ENCODE measurements at places on chromosomes 5 and 9. TPM values are rescaled to one million over a fixed set of nuclear protein-coding genes. Genes with fewer than 3 reads are reported as not detected.

DNA sequence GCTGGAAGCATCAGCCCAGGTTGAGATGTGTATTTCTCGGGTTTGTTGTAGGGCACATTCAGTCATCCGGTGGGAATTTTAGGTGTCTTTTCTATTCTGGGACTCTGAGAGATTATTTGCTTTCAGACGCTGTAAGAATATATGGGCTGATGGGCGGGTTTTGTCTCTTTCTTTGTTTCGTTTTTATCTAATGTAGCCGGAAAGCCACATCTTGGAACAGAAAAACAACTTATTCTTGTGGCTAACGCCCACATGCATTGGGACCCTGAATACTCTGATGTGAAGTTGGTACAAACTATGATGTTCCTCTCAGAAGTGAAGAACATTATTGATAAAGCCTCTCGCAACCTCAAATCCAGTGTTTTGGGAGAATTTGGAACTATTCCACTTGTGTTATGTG is 22.4 kb downstream of the SCGB3A1 start:
- no peak for DNase-seq

DNA sequence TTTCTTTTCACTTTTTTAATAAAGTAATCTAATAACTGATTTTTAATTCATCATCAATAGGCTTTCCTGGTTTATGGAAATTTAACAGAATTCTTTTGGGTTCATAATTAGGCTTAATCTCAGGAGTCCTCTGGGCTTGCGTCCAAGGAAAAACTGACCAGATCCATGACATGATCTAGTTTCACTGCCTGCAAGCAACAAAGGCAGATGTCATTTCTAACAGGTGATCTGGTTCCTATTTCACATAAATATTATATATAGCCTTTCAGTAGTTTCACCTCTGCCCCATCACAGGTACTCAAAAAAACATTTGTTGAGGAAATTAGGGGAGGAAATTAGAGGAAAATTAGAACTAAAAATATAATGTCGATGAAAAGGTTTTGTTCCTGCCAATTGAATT is 126.4 kb downstream of the FBXL17 start:
- no peak for DNase-seq

The AGXT2 gene
- not detected for total RNA-seq

DNA sequence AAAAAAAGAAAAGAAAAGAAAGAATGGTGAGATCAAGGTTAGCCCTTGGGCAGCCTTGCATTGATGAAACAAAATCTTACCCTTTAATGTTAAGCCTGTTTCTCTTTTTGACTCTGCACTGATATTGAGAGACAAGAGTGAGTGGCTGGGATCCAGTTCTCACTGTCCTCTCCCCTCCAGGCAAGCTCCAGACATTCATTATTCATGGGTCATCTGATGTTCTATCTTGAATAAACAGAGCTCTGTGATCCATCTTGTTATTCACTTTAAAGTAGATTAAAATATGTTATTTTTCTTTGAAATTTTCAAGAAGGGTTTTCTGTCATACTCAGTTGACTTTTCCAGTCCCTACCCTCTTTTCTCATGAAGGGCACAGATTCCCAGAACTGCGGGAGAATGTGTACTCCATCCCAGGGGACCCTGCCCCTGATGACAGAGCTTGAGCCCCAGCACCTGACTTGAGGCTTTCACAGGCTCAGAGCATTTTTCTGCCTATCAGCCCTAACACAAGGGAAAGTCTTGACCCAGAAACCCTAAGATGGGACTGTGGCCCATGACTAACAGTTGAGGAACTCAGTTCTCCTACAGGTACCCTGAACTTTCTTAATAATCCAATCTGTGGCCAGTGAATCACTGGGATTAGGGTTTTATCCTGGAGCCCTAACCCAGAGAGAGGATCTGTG is 24.1 kb downstream of the ACTL7B start:
- no peak for DNase-seq

DNA sequence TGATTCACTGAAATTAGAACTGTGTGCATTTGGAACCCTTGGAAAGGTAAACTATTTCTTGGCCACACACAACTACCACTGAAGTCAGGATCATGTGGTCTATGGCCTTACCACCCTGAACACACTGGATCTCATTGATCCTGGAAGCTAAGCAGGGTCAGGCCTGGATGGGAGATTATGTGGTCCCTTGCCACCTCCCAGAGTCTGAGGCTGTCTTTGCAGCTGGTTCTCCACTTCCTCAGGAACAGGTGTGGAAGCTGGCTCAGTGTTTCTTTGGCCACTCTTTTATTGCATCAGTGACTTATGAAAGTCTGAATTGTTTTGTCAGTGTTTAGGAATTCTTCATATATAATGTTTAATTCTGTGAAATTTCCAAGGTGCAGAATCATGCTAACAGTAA is 89.2 kb downstream of the TEK start:
- no peak for DNase-seq

DNA sequence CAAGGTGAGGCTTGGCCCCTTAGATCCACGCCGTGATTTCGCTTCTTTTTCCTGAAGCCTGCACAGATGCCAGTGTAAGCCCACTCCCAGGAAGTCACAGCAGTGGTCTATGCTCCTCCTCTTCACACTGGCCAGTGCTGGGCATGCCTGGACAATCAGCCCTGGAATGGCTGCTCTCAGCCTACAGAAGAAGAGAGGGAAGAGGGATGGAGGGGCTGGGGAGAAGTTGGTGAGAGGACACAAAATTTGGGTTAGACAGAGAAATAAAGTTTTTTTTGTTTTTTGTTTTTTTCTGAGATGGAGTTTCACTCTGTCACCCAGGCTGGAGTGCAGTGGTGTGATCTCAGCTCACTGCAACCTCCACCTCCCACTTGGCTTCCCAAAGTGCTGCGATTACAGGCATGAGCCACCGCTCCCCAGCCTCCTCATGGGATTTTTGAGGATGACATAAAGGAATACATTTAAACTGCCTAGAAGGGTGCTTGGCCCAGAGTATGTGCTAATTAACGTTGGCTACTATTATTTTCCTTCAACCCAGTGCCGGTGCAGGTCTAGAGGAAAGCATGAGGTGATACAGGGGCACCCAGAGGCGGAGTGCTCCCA is 830 bp downstream of the S100Z start:
- no peak for DNase-seq

GRCh38 chr5:160743027-160743426 is 109.0 kb downstream of the ATP10B start:
- no peak for DNase-seq

- no peak for DNase-seq
These were observed 141.4 kb upstream of the LMX1B start for GRCh38 chr9:126472198-126472947.

DNA sequence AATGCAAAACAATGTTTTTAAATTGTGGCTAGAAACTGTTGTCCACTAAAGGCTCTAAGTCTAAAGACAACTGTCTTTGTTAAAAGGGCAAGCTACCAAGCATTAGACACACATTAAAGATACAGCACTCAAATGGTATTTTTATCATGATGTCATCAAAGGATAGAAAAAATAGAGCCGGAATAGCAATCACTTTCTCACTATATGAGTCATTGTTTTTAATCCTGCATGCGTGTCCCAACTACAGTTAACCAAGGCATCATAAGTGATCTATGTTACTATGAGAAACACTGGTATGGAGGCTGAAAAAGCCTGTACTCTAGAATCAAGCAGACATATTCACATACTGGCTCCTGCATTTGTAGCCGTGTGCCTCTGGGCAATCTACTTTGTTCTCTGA is 1.9 kb upstream of the PJA2 start:
- DNase-seq = no peak

The SGCD gene
- total RNA-seq = 2.0 TPM

Measured in natural killer cell (primary cell).